ENCODE measurements at places on chromosomes 16 and 17. TPM values are rescaled to one million over a fixed set of nuclear protein-coding genes. Genes with fewer than 3 reads are reported as not detected.

Gene QPRT
- total RNA-seq: 13.9 TPM

Gene KRTAP17-1
- total RNA-seq: not detected

Gene MAP2K3
- 44.0 TPM for total RNA-seq

Gene TBC1D28
- not detected for total RNA-seq

DNA sequence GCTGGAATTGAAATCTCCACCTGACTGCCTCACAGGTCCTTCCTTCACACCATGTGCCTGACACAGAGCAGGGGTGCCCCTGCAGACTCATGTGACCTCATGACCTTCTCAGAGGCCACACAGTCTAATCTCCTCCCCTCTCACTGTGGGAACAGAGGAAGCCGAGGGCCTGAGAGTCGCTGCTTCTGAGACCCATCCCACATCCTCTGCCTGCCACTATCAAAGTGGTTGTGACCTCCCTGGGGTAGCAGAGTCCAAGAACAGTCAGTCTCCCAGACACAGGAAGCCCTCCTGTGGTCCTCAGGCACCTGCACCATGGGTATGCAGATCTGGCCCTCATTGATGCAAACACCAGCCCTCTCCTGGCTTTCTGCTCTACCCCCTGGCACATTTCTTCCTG lies 78.5 kb downstream of the RAB11FIP4 start:
- no peak for DNase-seq
- no peaks in the 10 kb centered on the region for H3K27me3 ChIP-seq

- no peaks in the 10 kb centered on the region for H3K27me3 ChIP-seq
- H3K4me1 ChIP-seq: no peaks in the 10 kb centered on the region
- DNase-seq: peak; percentile 62
- H3K27ac ChIP-seq: no peak overlapping the region
Measured at GRCh38 chr16:86844695-86845094, 266.3 kb downstream of the FOXL1 start.

DNA sequence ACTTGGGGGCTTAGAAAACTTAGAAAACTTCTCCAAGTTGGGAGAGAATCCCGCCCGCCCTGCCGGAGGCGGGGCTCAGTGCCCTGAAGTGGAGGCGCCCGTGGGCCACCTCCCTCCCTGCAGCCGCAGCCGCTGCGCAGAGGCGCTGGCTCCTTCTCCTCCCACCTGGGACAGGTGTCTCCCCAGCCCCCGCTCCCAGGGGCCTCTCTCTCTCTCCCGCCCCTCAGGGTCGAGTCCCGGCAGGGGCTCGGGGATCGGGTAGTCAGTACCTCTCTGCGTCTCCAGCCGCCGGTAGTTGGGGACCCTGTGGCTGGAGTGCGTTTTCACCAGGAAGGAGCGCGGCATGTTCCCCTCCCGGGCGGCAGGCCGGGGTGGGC lies 257 bp downstream of the SNAI3 start:
- DNase-seq: peak; percentile 84
- H3K27ac ChIP-seq: no peak overlapping the region
- H3K27me3 ChIP-seq: peaks cover 11% of the 10 kb centered on the region
- H3K36me3 ChIP-seq: no peaks in the 10 kb centered on the region
- no peak overlapping the region for H3K4me3 ChIP-seq

DNA sequence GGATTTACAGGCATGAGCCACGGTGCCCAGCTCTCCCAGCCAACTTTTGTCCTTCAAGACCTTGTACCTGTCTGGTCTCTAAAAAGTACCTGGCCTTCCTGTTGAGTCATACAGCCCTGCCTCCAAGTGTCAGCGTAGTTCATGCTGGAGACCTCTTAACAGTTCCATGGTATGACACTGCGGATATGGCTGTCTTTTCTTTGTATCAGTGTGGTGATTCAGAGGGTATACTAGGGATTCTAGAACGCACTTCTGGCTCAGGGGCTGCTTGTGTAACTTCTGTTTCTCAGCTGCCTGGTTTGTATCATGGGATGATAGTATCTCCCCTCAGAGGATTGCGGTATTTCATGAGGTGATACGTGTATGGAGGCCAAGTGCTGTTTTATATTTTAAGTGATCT lies 2.0 kb upstream of the TMEM11 start:
- DNase-seq: no peak
- H3K4me1 ChIP-seq: peaks cover 2% of the 10 kb centered on the region
- no peak overlapping the region for H3K27ac ChIP-seq
- no peak overlapping the region for H3K4me3 ChIP-seq
- no peaks in the 10 kb centered on the region for H3K27me3 ChIP-seq

DNA sequence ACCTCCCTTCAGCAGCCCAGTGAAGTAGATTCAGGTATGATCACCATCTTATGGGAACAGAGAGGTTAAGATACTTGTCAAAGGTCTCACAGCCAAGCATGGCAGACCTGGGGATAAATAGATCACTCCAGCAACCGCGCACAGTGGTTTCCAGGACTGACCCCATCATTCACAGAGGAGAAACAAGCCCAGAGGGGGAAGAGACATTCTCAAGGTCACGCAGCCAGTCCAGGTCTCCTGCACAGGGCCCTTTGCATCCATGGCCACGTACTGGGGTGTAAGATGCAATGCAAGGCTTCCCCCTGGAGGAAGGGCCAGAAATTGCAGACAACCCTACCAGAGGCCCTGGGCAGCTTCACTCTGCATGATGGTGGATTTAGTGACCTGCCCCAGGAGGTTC lies 19.9 kb downstream of the TLE7 start:
- no peaks in the 10 kb centered on the region for H3K4me1 ChIP-seq
- H3K27ac ChIP-seq: no peak overlapping the region
- DNase-seq: no peak
- H3K36me3 ChIP-seq: no peaks in the 10 kb centered on the region
- H3K27me3 ChIP-seq: no peaks in the 10 kb centered on the region
- H3K4me3 ChIP-seq: no peak overlapping the region

Gene PLK1
- total RNA-seq: 2.5 TPM

DNA sequence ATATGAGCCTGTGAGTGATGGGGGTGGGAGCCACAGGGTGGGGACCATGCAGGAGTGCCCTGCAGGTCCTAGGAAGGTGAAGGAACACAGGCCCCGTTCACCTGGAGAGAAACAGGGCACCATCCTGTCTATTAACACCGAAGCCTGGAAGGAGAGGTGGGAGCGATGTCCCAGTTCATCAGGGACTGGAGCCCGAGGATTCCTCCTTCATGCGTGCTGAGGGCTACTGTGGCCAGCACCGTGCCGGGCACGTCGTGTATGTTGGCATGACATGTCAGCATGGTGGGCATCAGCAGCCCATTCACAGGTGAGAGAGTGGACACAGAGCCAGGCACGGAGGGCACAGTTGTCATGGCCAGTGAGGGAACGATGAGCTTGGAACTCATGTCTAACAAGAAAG lies 1.4 kb downstream of the WFIKKN2 start:
- H3K36me3 ChIP-seq: no peaks in the 10 kb centered on the region
- peaks cover 2% of the 10 kb centered on the region for H3K4me1 ChIP-seq
- no peak for DNase-seq
- no peaks in the 10 kb centered on the region for H3K27me3 ChIP-seq

Gene FBXL16
- total RNA-seq: 44.9 TPM

Gene CCL13
- 1.1 TPM for total RNA-seq

- peaks cover 9% of the 10 kb centered on the region for H3K27me3 ChIP-seq
- no peak overlapping the region for H3K27ac ChIP-seq
- no peak for DNase-seq
- H3K4me1 ChIP-seq: no peaks in the 10 kb centered on the region
- H3K4me3 ChIP-seq: no peak overlapping the region
Measured at GRCh38 chr17:79219208-79219935, 144.7 kb downstream of the ENGASE start.

Gene HYDIN
- 21.0 TPM for total RNA-seq

DNA sequence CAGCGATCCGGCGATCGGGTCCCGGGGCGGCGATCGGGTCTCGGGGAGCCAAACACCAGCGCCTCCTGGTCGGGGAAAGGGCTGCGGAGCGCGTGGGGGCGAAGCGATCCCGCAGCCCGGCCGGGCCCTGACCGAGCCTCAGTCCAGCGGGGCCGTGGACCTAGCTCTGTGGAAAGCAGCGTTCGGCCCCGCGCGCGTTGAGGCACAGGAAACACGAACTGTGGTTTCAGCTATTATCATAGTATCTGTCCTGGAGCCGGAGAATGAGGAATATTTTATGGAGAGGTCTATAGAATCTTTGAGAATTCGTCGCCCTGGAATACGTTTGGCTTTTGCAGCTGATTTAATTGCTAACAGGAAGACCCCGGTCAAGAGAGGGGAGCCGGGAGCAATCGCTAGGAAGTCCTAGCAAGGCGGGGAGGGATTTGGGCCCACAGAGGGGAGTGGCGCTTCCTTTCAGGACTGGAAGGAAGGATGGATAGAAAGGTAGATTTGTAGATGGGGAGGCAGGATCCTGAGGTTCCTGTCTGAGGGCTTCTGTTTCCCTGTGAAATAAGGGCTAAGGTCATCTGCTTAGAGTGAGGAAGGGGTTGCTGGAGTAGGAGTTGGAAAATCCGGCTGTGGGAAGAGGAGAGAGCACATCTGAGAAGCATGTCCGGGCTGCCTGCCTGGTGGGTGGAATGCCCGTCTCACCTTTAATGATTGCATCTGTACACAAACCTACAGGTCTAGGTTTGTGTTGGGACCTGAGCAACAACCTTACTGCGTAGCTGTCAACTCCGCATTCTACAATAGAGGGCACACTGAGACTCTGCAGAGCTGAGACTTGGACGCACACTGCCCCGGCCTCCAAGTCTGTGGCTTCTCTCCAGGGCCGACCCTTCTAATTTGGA lies 770 bp downstream of the CCNF start:
- H3K4me3 ChIP-seq: peak overlapping the region; percentile 58
- no peaks in the 10 kb centered on the region for H3K4me1 ChIP-seq
- peaks cover 3% of the 10 kb centered on the region for H3K36me3 ChIP-seq
- no peak for DNase-seq

DNA sequence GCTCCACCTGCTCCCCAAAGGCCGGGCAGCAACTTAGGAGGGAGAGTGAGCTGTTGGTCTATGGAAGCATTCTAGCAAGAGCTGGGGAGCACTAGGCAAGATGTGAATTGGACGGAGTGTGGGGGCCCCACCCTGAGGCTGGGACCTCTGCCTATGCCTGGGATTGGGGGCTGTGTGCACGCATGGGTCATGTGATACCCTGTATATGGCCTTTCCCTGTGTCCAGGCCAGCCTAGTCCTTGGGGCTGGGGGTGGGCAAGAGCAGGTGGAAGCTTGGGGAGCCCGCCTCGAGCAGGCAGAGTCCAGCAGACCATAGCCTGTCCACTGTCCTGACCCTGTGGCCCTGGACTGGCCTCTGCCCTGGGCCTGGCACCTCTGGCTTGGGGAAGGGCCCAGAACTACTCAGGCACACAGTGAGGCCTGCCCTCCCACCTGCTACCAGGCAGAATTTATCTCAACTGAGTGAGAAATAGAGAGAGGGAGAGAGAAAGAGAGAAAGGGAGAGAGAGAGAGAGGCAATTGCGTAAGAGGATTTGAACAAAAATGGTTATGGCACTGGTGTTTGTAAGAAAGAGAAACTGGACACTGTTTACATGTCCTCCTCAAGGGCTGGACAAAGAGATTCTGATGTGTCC lies 19.1 kb downstream of the PDP2 start:
- DNase-seq: no peak
- peak overlapping the region; percentile 92 for H3K27ac ChIP-seq
- no peak overlapping the region for H3K4me3 ChIP-seq
- no peaks in the 10 kb centered on the region for H3K36me3 ChIP-seq

DNA sequence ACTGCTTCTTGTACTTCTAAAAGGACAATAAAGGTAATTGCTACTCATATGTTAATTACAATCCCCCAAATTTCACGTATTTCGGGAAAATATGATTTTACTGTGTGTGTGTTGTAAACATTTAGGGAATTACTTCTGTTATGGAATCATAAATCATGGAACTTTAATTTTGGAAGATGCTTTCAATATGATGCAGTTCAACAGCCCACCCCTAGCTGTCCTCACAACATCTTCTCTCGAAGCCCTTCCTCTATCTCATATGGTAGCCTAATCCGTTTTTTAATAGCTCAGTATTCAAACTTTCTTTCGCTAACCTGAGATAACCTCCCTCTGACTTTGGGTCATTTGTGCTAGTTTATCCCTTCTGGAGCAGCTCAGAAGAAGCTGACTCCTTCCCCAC lies 78.4 kb downstream of the ANKFN1 start:
- H3K36me3 ChIP-seq: no peaks in the 10 kb centered on the region
- no peak overlapping the region for H3K4me3 ChIP-seq
- no peak for DNase-seq
- no peaks in the 10 kb centered on the region for H3K4me1 ChIP-seq

Gene TNFRSF13B
- 1.4 TPM for total RNA-seq

- no peak for DNase-seq
- peaks cover 42% of the 10 kb centered on the region for H3K4me1 ChIP-seq
- peaks cover 2% of the 10 kb centered on the region for H3K36me3 ChIP-seq
- no peak overlapping the region for H3K4me3 ChIP-seq
- peak overlapping the region; percentile 85 for H3K27ac ChIP-seq
Measured at GRCh38 chr17:38896346-38896954, 26.6 kb downstream of the LASP1 start.

DNA sequence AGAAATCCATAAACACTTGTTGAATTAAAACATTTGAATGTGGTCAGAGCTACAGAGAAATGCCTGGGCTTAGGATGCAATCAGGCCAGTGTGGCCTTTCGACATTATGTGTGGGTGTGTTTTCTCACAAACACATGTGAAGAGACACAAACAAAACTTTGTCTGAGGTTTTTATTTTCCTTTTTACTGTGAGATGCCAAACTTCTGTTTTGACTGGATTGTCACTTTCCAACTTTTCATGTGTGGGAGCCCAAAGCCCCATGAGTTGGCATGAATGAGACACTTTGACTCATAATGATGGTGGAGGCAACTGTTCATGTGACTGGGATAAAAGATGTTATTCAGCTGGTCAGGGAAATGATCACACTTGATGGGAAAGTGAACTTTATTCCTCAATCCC lies 71.9 kb upstream of the GAS7 start:
- no peaks in the 10 kb centered on the region for H3K4me1 ChIP-seq
- no peaks in the 10 kb centered on the region for H3K36me3 ChIP-seq
- H3K27me3 ChIP-seq: no peaks in the 10 kb centered on the region
- no peak overlapping the region for H3K4me3 ChIP-seq
- H3K27ac ChIP-seq: no peak overlapping the region
- no peak for DNase-seq

DNA sequence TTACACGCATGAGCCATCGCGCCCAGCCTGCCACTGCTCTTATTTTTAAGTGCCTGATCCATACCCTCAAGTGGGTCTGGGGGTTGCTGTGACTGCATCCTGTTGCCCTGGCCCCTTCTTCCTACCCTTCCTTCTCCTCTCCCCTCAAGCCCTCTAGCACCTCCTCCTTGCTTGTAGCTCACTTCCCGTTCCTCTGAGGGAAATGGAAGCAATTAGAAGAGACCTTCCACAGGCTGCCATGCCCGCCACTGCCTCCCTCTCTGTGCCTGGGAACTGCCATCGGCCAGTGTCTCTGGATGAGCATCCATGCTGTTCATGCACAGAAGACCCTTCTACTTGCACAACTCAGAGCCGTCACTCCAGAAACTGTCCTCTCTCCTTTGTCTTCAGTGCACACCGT lies 10.6 kb upstream of the TFAP4 start:
- no peak overlapping the region for H3K27ac ChIP-seq
- H3K4me3 ChIP-seq: no peak overlapping the region
- no peaks in the 10 kb centered on the region for H3K4me1 ChIP-seq
- no peaks in the 10 kb centered on the region for H3K27me3 ChIP-seq
- H3K36me3 ChIP-seq: no peaks in the 10 kb centered on the region

All from kidney (tissue), 22 donors.